ENCODE measurements at places on chromosomes 16 and 17. TPM values are rescaled to one million over a fixed set of nuclear protein-coding genes. Genes with fewer than 3 reads are reported as not detected.

- no peak for DNase-seq
Observed at GRCh38 chr17:16286009-16286946, 67.0 kb downstream of the CENPV start.

DNA sequence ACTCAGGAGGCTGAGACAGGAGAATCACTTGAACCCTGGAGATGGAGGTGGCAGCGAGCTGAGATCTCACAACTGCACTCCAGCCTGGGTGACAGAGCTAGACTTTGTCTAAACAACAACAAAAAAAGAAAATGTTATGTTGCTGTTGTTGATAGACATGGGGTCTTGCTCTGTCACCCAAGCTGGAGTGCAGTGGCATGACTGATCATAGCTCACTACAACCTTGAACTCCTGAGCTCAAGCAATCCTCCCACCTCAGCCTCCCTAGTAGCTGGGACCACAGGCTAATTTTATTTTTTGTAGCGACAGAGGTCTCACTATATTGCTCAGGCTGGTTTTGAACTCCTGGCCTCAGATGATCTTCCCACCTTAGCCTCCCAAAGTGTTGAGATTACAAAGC is 20.0 kb downstream of the FBXO47 start:
- no peak for DNase-seq

- no peak for DNase-seq
Observed at GRCh38 chr17:64081802-64082799, 47.8 kb downstream of the ERN1 start.

- DNase-seq: no peak
Observed at GRCh38 chr17:80892900-80893603, 98.6 kb upstream of the CHMP6 start.

The C16orf96 gene
- total RNA-seq: 0.23 TPM

DNA sequence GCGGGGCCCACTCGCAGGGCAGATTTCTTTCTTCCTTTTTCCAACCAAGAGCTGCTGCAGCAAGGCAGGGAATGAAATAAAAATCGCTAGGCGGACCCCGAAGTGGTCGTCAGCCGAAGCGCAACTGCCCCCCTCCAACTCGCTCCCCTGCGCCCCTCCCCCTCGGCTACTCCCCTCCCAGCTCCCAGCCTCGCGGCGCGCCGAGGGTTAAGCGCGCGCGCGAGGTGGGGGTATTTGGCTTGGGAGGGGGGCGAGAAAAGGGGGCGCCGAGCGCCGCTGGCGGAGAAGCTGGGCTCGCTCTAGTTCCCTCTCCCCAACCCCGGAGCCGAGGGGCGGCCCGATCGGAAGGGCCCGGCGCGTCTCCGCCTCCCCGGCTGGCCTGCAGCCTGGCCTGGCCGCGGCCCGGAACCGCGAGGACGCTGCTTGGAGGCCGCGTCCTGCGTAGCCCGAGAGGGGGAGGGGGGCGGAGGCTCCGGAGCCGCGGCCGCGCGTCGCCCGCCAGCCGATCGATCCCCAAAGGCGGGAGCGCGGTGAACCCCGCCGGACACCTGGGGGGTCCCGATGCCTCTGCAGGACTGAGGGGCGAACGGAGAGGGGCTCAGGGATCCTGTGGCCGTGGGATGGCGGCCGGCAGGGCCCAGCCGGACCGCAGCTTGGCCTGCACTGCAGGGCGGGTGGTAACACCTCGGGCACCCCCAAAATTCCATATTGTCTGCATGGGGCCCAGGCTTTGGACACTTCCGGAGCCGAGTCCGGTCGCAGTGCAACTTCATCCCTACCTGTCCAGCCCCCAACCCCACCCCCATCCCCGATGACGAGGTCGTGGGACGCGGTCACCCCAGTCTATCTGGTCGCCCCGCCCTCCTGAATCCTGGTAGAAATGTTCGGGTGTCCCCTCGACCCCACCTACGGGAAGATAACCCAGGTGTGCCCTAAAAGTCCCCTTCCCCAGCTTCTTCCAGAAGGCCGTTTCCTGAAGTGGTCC is 4.9 kb upstream of the CBX4 start:
- DNase-seq: no peak

The CBFA2T3 gene
- not detected for total RNA-seq
